Common myeloid progenitor, CD34-positive (primary cell): ENCODE measurements at places on chromosomes 13 and 19.

DNA sequence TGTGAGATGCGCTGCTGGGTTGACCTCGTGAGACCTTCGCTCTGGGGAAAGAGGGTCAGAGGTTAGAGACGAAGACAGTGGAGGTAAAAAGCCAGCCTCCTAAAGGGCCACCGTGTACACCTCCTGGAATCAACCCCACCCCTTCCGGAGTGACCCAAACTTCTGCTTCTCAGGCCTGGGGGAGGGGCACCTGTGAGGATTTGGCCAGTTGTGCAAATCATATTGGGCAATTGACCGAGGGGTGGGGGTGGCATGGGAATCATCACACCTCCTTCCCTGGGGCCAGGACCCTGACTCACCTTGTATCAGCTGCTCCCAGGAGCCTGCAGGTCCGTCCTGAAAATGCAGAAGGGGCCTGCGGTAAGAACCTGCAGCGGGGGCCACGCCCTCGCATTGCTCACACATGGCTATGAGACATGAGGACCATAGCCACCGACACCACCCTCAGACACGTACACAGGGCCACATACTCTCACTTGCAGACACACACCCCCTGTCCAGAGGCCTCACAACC lies 2.8 kb downstream of the TNFSF14 start:
- DNase-seq = no peak

- no peak for DNase-seq
Measured at GRCh38 chr19:1154731-1155351, 19.2 kb downstream of the SBNO2 start.

- DNase-seq = no peak
Measured at GRCh38 chr13:73521290-73521624, 462.5 kb downstream of the KLF5 start.

GRCh38 chr19:6864325-6864940 lies 22.9 kb upstream of the ADGRE1 start:
- DNase-seq = peak; percentile 52

DNA sequence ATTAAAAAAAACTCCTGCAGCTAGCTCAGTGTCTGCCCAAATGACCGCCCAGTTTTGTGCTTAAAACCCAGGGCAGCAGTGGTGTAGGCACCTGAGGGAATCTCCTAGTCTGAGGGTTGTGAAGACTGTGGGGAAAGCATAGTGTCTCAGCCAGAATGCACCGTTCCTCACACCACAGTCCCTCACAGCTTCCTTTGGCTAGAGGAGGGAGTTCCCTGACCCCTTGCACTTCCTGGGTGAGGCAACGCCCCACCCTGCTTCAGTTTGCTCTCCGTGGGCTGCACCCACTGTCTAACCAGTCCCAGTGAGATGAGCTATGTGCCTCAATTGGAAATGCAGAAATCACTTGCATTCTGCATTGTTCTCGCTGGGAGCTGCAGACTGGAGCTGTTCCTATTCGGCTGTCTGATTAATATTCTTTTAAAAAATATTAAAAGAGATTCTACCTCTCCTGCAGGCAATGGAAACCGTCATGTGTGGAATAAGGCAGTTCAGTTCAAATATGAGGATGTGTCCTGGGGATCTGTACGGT lies 645.7 kb downstream of the FGF9 start:
- no peak for DNase-seq
